Neuronal stem cell (in vitro differentiated cells): ENCODE measurements at places on chromosomes 7 and 10.

- DNase-seq: no peak
Measured at GRCh38 chr10:71473671-71474599, 77.2 kb downstream of the CDH23 start.

- no peak for DNase-seq
Measured at GRCh38 chr10:82558014-82558607, 683.1 kb downstream of the NRG3 start.

DNA sequence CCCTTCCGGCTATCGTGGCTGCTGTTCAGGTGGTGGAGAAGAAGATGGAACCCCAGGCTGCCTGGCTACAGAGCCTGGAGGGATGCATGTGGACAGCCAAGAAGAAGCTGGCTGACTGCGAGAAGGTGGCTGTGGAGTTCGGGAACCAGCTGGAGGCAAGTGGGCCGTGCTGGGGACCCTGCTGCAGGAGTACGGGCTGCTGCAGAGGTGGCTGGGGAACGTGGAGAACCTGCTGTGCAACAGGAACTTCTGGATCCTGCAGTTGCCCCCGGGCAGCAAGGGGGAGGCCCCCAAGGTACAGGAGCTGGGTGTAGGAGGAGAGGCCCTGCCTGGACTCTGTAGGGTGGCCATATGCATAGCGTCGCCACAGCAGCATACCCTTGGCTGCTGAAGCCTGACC lies 25.6 kb downstream of the ZNF783 start:
- DNase-seq: no peak

GRCh38 chr7:2383543-2384274 lies 19.7 kb upstream of the CHST12 start:
- no peak for DNase-seq

DNA sequence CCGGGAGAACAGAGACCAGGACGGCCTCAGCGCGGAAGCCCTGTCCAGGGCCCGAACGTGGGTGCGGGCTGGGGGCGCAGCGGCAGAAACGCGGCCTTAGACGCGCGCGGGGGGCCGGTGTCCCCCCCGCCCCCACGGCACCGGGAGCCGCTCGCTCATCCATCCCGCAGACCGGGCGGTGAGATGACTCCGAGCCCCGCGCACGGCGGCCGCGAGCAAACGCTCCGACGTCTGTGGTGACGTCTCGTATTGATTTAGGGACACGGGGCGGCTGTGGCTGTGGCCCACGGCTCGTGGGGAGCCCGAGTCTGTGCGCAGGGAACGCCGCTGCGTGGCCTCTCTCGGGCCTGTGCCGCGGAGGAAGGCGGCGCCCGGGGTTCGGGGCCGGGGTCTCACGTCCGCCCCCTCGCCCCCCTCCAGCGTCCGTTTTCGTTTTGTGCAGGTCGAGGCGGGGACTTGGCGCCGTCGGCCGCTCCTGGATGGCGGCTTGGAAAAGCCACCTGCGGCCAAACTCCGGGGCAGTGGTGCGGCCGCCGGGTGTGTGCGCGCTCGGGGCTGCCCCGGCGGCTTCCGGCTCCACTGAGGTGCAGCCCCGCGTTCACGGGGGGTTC lies 1.0 kb upstream of the NKX6-2 start:
- no peak for DNase-seq

DNA sequence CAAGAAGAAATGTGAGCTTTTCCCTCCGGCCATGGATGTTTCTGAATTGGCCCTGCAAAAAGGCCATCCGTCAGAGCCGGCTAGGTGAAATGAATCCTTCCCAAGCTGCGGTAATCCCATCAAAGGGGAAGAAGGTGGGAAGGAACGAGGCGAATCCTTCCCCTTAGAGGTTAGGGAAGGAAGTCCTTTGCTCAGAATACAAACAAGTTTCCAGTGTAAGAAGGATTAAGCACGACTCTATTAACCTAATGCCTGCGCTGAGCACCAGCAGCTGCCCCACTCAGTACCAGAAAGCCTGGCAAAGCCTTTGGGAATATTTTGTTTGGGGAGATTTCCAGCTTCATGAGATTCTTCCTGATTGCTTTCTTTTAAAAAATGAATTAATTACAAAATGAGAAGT lies 42.8 kb downstream of the CLRN3 start:
- DNase-seq: peak; percentile 30

DNA sequence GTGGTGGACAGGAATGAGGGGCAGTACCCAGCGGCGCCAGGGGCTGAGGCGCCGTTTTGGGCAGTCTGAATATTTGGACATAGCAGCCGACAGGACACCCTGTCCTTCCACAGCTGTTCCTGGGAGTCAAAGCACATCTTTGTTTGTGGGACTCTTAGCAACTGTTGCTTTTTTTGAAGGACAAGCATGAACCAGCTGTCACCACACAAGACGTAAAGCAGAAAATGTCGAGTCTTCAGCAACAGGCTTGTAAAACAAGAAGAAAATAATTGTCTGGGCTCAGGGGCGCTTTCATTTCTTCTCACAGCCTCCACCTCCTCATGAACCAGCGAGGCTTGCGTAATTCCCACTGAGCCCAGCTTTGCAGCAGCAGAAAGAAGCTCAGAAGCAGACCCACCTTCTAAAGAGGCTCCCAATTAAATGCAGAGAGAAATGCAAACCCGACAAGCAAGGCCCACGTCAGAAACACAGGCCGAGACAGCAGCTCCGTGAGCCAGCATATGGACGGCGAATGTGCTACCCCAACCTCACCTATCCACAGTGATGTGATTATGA lies 68.9 kb upstream of the DNAAF5 start:
- no peak for DNase-seq
